H54 (cell line): ENCODE measurements at places on chromosomes 7 and 10.

DNA sequence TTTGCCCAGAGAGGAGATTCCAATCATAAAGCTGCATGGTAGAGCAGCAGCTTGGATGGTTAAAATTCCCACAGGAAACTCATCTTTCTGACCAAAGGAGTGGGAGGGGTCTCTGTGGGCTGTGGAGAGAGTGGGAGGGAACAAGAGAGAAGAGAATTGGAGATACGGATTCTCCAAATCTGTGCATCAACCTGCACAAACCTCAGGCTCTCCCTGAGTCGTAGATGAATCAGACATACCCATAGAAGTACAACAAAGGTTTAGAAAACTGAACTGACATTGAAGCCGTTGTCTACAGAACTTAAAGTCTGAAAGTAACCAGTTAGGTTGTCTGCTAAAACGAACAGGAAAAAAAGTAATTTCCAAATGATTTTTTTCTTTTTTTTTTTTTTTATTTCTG lies 41.9 kb downstream of the CYCS start:
- peak; percentile 36 for DNase-seq

GRCh38 chr7:98329791-98330373 lies 48.4 kb downstream of the BRI3 start:
- DNase-seq = no peak

- no peak for DNase-seq
Observed at GRCh38 chr7:41033500-41033899, 669.4 kb downstream of the INHBA start.

DNA sequence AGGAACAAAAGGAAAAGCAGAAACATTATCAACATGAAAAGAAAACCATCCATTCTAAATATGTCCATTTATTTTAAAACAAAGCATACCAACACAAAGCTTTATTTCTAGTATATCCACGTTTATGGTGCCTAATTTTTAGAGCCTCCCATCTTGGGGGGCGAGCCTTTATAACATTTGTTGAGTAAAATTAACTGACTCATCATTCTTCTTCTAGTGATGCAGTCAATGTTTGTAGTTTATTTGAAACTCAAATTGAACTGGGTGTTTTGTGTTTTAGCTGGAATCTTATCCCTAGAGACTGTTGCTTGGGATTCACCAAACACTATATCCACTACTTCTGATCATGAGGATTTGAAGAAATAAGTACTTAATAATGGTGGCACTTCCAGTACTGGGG lies 366.4 kb upstream of the NPVF start:
- no peak for DNase-seq
